Activated CD8-positive, alpha-beta T cell treated with anti-CD3 and anti-CD28 coated beads for 36 hours (primary cell): ENCODE measurements at places on chromosomes 4 and X. TPM values are rescaled to one million over a fixed set of nuclear protein-coding genes. Genes with fewer than 3 reads are reported as not detected.

TNIP3 gene
- 2.4 TPM for total RNA-seq

ZFP92 gene
- total RNA-seq, result 1.2 TPM

GRCh38 chr4:14568351-14568750 is 433.9 kb upstream of the CPEB2 start:
- no peak for DNase-seq
- no peaks in the 10 kb centered on the region for H3K4me1 ChIP-seq

DNA sequence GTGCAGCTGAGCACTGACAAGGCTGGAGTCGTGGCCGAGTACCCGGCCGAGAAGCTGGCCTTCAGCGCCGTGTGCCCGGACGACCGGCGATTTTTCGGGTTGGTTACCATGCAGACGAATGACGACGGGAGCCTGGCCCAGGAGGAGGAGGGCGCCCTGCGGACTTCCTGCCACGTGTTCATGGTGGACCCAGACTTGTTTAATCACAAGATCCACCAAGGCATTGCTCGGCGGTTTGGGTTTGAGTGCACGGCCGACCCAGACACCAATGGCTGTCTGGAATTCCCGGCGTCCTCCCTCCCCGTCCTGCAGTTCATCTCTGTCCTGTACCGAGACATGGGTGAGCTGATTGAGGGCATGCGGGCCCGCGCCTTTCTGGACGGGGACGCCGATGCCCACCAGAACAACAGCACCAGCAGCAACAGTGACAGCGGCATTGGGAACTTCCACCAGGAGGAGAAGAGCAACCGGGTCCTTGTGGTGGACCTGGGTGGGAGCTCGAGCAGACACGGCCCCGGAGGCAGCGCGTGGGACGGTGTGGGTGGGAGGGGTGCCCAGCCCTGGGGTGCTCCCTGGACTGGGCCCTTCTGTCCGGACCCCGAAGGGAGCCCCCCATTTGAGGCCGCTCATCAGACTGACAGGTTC is 24.3 kb downstream of the RGS12 start:
- H3K4me1 ChIP-seq, result no peaks in the 10 kb centered on the region
- no peaks in the 10 kb centered on the region for H3K36me3 ChIP-seq
- H3K4me3 ChIP-seq, result no peak overlapping the region
- no peak overlapping the region for H3K27ac ChIP-seq
- DNase-seq, result no peak

DNA sequence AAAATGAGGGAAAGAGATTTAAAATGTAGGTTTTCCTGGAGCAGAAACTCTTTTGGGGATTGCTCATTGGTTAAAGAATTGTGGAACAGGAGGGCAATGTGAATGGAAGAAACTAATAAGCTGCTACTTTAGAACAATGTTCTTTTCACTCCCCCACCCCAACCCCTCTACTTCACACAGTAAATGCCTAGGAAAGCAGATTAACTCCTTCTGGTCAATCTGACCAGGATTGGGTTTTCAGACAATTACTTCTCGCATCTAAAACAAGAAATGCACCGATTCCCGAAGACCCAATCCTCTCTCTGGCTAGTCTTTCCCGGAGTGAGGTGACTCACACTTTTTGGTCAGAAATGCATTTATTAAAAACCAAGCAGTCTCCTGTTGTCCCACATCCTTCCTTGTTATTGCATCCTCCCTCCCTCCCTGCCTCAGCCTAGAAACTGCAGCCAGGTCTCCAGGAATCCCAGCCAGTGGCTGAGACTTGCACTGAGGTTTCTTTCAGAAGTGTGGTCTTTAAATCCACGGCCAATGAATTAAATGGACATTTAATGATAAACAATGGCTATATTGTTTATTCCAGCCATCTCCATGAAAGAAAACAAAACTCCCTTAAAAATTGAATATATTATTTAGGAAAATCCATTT is 21.4 kb downstream of the MFAP3L start:
- H3K4me1 ChIP-seq, result peaks cover 5% of the 10 kb centered on the region
- DNase-seq, result no peak
- H3K27ac ChIP-seq, result no peak overlapping the region
- H3K27me3 ChIP-seq, result peaks cover 2% of the 10 kb centered on the region
- no peaks in the 10 kb centered on the region for H3K36me3 ChIP-seq

GRCh38 chr4:189815404-189816192 is 125.1 kb upstream of the FRG1 start:
- H3K27ac ChIP-seq, result no peak overlapping the region
- H3K27me3 ChIP-seq, result peaks cover 5% of the 10 kb centered on the region
- no peaks in the 10 kb centered on the region for H3K36me3 ChIP-seq
- H3K4me3 ChIP-seq, result no peak overlapping the region
- H3K4me1 ChIP-seq, result no peaks in the 10 kb centered on the region

DNA sequence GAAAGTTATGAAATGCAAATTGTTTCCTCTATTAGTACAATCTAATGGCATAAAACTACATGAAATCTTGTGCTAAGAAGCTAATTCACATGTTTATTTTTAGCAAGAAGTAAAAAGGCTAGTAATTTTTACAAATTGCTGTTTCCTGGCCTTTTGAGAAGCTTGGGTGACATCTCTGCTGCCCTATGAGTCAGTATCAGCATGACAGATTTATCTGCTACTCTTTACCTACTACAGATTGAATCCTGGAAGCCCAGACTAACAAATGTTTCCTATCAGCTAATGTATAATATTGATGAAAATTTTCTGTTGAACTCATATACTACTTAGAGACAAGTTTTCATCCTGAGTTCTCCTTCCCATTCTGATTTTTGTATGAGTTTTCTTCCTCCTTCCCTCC is 232.4 kb downstream of the DCTD start:
- DNase-seq, result no peak
- H3K4me1 ChIP-seq, result no peaks in the 10 kb centered on the region
- no peaks in the 10 kb centered on the region for H3K36me3 ChIP-seq
- no peak overlapping the region for H3K27ac ChIP-seq
- H3K4me3 ChIP-seq, result no peak overlapping the region

- H3K27ac ChIP-seq, result no peak overlapping the region
- no peak overlapping the region for H3K4me3 ChIP-seq
Observed at GRCh38 chrX:117538178-117539089, 578.2 kb downstream of the KLHL13 start.

DNA sequence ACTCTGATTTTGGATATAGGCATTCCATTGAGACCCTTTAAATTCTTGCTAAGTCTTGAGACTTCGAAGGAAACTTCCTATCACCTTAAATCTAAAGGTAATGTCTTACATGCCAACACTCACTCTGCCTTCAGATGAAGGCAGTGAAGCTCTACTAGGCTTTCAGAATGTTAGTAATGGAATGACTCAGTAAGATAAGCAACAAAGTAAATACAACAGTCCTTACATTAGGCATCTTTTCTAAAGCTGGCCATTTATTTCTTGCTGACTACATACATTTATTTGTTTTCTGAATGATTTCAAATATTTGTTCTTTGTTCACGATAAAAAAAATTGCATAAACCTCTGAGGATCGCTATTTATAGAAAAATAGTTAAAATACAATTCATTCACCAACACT is 43.5 kb downstream of the ASIC5 start:
- H3K27ac ChIP-seq, result no peak overlapping the region
- H3K4me1 ChIP-seq, result no peaks in the 10 kb centered on the region
- peaks cover 17% of the 10 kb centered on the region for H3K27me3 ChIP-seq
- H3K36me3 ChIP-seq, result no peaks in the 10 kb centered on the region
- no peak overlapping the region for H3K4me3 ChIP-seq
- no peak for DNase-seq
